Testis (tissue), 5 donors: ENCODE measurements at places on chromosomes 12 and 14.

DNA sequence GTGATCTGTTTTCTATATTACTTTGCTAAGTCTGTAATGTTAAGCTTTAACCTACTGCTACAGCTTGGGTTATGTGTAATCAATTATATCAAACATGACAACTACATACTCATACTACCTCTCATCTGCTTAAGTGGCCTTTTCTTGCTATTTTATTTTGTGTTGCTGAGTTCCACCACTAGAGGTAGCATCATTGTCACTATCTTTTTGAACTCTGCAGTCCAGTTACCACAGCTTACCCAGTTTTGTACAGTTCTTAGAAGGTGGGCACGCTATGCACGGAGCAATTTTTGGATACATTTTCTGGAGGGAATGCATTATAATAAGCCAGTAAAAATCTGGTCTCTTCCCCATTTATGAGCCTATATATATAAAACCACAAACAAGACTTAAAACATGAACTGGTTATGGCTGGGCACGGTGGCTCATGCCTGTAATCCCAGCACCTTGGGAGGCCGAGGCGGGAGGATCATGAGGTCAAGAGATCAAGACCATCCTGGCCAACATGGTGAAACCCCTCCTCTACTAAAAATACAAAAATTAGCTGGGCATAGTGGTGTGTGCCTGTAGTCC is 48.5 kb downstream of the SAV1 start:
- no peak overlapping the region for H3K27ac ChIP-seq
- H3K36me3 ChIP-seq: no peaks in the 10 kb centered on the region
- no peak for DNase-seq

GRCh38 chr12:98485792-98486340 is 29.5 kb upstream of the TMPO start:
- peaks cover 10% of the 10 kb centered on the region for H3K4me1 ChIP-seq
- H3K27ac ChIP-seq: no peak overlapping the region
- no peaks in the 10 kb centered on the region for H3K27me3 ChIP-seq
- no peak for DNase-seq
- no peak overlapping the region for H3K4me3 ChIP-seq

GRCh38 chr12:13947276-13947946 is 34.0 kb downstream of the GRIN2B start:
- H3K4me3 ChIP-seq: no peak overlapping the region
- H3K36me3 ChIP-seq: no peaks in the 10 kb centered on the region
- no peak overlapping the region for H3K27ac ChIP-seq
- H3K27me3 ChIP-seq: no peaks in the 10 kb centered on the region
- peaks cover 10% of the 10 kb centered on the region for H3K4me1 ChIP-seq

DNA sequence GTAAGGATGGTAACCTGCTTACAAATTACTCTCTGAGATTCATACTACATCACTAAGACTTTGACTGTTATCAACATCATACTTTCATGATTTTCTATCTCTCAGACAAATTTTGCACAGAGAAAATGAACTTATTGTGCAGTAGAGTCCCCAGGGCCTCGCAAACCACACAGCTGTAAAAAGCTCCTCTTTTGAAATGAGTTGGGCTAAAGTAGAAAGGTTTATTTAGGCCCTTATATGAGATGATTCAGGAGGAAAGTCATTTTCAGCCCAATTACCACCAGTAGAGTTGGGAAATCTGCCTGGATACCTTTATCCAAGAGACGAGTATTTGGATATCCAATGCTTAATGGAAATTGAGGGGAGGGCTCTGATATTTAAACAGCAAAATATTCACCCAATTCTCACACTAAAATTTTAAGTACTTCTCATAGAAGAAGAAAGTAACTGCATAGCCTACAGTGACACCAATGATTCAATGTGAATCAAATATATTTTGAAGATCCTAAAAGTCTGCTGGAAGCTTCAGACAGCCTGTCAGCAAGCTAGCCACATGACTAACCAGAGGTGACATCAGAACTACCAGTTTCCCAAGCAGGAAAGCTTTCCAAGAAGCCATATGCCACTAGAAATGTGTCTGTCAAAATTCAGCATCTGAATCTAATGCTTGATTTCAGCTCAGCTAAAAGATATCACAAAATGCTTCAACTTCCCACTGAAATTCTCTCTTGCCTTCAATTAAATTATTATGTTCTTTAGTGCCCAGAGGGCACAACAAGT is 190.1 kb upstream of the SYT1 start:
- H3K27me3 ChIP-seq: no peaks in the 10 kb centered on the region
- no peak overlapping the region for H3K4me3 ChIP-seq
- no peak overlapping the region for H3K27ac ChIP-seq
- H3K36me3 ChIP-seq: no peaks in the 10 kb centered on the region
